RPMI7951 (cell line): ENCODE measurements at places on chromosomes 11 and 22. TPM values are rescaled to one million over a fixed set of nuclear protein-coding genes. Genes with fewer than 3 reads are reported as not detected.

Gene CYB5R2
- total RNA-seq, result 0.68 and 1.1 TPM in 2 replicates

Gene USP2
- 0.24 and 0.49 TPM in 2 replicates for total RNA-seq

Gene CAVIN3
- total RNA-seq, result 200 and 367 TPM in 2 replicates

Gene MRGPRX3
- total RNA-seq, result not detected in 2 replicates

Gene FGF19
- not detected in 2 replicates for total RNA-seq
